ENCODE measurements at places on chromosomes 3 and 15.
A peak's percentile ranks its signal among the peaks of the same experiment; 100 is the strongest.

- no peak for DNase-seq
Measured at GRCh38 chr3:182891364-182891763, 89.0 kb downstream of the DCUN1D1 start.

DNA sequence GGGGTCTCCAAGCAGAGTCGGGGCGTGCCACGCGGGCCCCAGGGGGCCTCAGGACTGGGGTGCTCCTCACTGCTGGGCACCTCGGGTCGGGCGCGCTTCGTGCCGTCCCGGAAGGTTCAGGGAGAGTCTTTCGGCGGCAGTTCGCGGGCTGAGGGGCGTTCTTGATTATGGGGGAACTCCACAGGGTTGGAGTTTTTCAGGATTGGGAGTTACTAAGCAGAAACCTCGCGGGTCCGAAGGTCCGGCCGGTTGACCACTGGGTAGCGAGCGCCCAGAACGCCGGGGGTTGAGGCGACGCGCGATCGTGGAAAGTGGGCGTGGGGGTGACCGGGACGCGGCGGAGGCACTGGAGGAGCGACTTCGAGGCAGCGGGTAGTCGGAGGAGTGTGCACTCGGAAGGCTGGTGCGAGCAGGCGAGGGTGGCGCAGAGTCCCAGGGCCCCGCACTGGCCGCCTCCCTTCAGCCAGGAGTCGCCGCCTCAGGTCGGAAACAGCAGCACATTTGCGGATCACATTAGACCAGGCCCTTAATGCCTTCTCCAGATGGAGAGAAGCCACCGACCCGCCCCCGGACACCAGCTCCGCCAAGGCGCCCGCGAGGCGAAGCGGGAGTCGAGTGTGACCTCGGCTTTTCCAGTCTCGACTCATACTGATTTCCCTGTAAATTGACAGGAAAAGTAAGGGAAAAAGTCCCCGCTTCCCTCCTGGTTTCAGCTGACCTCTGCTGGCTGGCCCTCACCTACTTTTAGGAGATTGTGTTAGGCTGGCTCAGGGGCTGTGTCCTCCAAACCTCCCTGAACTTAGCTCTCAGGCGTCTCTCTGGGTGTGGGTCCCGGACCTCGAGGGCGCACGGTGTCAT is 685 bp downstream of the ADAMTSL3 start:
- DNase-seq, result no peak

DNA sequence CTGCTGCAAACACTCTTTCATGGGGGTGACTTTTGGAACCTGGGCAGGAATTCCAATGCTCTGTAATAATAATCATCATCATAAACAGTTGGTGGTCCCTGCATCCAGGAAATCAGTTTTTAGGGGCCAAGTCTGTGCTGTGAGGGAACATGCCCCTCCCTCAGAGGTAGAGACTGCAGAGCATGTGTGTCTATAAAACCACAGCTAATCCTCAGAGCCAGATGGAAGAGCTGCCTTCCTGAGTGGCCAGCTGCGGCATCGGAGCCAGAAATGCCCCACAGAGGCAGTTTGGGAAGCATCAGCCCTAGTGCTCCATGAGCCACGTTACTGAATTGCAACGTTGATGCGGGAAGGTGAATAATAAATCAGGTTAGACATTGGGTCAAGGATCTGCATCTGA is 12.9 kb upstream of the TPM1 start:
- no peak for DNase-seq

GRCh38 chr3:145704020-145704419 is 457.0 kb downstream of the PLOD2 start:
- no peak for DNase-seq

DNA sequence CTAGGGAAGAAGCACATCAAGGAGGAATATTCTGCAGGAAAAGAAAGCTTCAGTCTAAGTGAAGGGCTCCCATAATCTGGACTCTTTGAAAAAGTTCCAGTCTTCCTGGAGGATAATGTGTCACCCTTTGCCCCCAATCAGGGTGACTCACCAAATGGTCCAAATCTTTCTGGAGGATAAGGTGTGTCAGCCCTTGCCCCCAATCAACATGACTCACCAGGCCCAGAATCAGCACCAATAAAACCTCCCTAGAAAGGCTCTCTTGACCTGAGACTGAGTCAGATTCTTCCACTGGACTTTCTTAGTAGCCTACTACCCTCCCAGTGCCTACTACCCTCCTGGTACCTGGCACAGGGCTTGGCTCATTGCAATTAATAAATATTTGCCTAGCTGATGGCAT is 9.5 kb upstream of the ARL14 start:
- no peak for DNase-seq

- DNase-seq, result no peak
Measured at GRCh38 chr3:20310629-20311028, 124.6 kb upstream of the SGO1 start.

DNA sequence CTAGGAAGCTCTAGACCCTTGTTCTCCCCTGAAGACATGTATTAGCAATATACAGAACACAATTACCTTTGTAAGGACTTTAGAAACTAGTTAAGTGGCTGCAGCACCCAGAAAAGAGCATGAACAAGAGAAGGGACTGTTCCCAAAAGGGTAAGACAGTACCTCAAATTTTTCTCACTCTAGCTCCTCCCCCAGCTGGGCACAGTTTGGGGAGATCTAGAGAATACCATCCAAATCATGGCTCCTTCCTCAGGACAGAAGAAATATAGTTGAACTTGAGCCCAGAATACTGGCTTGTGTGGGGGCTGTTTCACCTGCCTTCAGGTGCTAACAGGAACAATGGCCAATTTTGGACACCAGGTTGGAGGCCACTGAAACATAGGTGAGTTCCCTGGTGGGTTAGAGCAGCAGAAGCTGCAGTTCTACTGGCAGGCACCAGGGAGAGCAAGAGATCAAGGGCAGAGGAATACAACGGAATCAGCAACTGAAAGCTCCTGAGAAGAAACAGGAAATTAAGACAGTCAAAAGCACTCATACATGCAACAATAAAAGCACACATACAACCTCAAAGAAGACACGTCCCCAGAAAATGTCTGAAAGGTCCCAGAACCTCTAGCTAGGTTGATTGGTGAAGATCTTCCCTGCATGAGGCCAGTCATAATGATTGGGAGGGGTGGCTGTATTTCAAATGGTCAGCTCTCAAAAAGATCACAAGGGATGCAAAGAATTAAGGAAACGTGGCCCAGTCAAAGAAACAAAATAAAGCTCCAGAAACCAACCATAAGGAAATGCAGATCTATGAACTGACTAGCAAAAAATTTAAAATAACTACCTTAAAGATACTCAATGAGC is 104.9 kb upstream of the ASB14 start:
- DNase-seq, result peak; percentile 72

GRCh38 chr3:177615015-177615414 is 417.7 kb upstream of the TBL1XR1 start:
- DNase-seq, result no peak
